Cerebellar nuclear complex (tissue), 1 donor: ENCODE measurements at places on chromosomes 13 and 19.

GRCh38 chr13:50613356-50613831, 230.1 kb downstream of the DLEU7 start:
- no peak for DNase-seq

DNA sequence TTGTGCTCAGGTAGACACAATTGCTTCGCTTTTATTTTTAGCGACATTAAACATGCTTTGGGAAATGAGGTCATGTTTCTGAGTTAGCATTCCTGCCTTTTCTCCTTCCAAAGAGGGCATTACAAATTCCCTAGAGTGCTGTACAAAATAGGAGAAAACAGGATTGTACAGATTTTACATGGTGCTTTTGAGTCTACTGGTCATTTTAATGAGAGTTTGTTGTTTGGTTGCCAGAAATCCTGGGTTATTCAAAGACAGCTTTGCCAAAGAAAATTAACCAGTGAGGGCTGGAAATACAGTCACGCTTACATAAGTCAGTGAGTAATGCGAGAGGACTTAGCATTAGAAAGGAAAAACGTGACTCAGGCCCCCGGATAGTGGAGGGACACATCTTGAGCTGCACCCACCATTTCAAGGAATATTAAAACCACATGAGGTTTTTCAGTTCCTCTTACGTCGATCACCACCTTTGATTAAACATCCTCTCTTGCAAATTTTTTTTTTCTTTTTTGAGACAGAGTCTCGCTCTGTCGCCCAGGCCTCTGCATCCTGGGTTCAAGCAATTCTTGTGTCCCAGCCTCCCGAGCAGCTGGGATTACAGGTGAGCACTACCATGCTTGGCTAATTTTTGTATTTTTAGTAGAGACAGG, 55.4 kb downstream of the SACS start:
- no peak for DNase-seq

GRCh38 chr13:29674532-29674931, 79.0 kb upstream of the SLC7A1 start:
- no peak for DNase-seq

GRCh38 chr13:71320452-71320851, 546.6 kb downstream of the DACH1 start:
- DNase-seq, result no peak

DNA sequence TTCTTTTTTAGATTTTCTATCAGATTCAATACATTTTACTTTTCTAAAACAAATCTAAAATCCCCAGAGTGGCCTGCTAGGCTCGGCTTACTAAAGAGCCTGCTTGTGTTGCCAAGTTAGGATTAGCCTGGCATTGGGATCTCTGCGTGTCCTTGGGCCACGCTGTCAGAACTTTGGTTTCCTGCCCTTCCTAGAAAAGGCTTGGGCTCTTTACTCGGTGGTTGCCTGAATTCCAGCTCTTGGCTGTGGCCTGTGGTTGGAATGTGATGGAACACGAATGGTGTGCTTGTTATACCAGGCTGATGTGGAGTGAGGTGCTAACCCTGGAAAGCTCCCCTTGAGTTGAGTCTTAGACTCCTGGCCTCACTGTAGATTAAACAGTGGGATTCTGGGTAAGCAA, 8.5 kb downstream of the SPATA13 start:
- DNase-seq, result no peak

DNA sequence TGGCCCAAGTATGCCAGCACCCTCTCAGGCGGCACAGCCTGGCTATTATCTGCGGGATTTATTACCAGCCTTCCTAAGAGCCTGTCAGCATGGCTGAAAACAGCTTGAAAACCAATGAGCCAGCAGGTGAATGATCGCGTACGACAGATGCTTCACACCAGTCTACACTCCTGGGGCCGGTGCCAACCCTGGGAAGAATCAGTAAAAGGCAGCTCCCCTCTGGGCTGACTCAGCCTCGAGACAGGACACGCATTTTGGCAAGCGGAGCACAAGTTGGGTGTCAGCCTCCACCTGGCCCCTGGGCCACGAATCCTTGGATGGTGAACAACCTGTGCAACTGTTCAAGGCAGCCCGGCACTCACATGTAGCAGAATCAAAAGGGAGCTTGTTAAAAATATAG, 15.6 kb downstream of the EMP3 start:
- DNase-seq, result no peak

DNA sequence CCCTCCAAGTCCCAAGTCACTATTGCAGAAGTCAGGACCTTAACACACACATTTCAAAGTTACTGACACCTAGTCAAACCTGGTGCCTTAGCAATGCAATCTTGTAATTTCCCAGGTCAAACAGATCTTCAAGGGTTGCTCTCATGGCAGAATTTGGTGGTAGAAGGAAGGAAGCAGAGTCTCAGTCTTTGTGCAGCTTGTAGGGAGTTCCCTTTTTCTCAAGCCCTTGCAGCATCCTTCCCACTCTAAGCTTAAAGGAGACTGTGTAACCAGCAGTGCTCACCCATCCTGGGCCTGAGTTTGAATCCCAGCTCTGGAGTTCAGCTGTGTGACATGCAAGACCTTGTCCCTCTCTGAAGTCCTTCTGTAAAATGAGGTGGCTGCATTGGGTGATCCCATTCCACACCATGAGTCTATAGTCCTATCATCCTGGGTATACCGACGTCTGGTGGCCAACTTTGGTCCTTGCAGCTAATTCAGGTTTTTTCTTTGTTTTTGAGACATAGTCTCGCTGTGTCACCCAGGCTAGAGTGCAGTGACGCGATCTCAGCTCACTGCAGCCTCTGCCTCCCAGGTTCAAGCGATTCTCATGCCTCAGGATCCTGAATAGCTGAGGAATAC, 9.8 kb downstream of the SIGLEC10 start:
- no peak for DNase-seq

DNA sequence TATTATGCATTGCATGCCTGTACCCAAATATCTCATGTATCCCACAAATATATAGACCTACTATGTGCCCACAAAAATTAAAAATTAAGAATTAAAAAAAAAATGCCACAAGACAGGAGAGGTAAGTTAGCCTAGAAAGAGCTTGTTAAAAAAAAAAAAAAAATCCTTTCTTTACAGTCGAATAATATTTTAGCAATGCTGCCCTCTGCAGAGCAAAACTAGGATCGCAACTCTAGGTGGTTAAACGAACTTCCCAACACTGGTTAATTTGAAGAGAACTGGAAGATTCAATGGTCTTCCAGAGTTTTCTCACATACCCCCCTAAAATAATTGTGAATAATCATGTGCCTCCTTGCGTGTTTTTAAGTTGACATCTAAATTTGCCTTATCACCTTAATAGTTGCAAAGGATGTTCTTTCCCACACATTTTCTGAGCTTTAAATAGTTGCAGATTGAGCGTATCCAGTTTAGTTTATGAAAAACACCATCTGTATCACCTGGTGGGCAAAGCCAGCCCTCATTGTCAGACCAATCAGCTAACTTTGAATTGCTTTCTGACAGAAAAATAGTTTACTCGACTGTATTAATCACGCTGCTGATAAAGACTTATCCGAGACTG, 47.4 kb upstream of the RCBTB2 start:
- DNase-seq, result no peak

DNA sequence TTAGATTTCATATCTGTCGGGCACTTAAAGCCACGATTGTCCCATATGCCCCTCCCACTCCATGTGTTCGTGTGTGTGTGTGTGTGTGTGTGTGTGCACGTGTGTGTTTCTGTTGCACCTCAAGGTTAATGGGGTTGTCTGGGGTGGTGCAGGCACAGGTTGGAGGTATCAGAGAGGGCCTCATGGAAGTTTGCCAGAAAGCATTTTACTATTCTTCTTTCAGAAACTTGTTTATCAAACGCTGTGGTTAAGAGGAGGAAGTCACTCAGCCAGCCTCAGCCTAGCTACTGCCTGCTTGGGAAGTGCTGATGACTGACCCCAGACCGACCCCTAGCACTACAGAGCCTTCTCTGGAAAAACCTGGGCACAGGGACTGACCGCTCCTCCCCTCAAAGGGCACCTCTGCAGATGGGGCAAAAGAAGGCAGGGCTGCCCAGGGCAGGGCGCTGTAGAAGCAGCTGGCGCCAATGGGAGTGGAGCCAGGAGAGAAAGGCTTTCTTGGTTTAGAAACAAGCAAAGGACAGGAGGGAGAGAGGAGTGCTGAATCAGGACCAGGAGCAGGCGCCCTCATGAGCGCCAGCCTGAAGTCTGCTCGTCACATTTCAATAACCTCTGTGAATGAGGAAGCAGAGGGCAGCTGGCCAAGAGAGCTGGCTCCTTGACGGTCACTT, 3.9 kb downstream of the SIAH3 start:
- DNase-seq, result no peak

GRCh38 chr19:55537741-55538111, 793 bp upstream of the SBK2 start:
- DNase-seq, result no peak

DNA sequence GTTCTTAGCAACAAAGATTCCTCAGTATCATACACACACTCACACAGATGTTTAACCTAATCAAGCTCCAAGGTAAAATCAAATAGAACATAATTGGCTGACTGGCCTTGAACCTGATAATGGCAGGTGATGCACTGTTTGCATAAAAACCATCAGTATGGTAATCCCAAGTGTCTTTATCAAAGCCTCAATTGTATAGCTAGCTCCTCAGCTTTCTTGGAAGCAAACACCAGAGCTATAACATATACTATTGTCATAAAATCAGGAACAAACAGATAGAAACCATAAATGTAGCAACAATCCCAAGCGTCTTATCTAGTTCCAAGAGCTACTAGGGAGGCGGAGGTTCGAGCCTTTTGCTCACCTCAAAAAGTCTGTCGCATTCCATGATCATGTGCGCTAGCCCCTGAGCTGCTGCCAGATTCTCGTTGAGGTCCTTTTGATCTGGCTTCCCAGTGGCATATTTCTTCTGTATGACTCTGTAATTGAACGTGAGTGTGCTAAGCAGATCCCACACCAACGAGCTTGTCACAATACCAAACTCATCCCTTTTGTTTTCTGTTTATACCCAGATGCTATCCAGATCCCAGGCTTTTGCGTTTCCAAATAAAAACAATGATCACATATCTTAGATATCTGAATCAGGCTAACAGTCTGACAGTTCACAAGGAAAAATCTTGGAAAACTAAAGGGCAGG, 95.3 kb downstream of the KL start:
- DNase-seq, result no peak

- DNase-seq, result no peak
These were observed 10.5 kb upstream of the TINCR start for GRCh38 chr19:5578097-5578846.

- DNase-seq, result peak; percentile 23
These were observed 2.7 kb downstream of the TPM4 start for GRCh38 chr19:16078759-16079707.

DNA sequence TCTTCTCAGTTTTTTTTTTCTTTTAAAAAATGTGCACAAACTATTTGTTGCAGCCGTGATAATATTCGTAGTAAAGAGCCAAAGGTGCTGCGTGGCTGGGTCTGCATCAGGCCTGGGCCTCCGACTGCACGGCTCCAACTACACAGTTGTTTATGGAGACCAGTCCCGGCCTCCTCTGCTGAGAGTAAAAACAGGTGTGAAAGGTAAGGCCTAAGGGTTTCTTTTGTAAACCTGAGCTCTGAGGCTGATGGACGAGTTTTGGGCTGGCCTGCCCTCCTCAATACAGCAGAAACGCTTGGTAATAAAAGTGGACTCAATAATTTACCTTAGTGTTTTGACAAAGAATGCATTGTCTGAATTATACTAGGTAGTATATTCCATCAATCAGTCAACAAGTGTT, 3.9 kb downstream of the MBNL2 start:
- no peak for DNase-seq

DNA sequence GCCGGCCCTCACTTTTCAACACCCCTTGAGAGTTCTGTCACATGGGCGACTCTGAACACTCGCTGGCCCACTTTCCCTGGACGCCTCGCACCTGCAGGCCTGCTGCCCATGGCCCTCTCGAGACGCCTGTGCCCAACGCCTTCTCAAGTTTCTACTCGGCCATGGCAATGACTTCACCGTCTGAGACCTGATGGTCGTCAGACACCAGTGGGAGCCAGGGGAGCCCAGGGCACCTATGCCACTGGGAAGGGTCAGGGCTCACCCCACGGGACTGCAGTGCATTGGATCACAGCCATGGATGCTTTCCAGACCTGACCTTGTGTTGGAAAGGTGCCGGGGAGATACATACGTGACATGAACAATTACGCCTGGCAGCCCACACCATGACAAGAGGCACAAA, 60.1 kb downstream of the KLF2 start:
- DNase-seq, result no peak

DNA sequence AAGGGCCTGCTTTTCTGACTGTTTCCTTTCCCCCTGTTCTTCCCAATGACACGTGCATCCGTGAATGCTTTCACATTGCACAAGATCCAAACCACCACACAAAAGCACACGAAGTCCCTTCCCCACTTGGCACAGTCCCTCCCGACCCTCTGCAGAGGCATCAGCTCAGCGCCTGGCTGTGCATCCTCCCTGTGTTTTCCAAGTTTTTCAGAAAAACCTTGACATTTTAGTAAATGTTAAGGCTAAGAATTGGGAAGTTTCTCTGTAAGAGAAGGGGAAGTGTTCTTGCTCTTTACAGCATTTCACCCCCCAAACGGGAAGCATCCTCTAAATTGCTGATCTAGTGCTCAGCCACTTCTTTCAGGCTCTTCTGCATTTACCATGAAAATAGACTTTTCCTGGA, 94.5 kb upstream of the TM9SF2 start:
- DNase-seq, result no peak
